ENCODE measurements at places on chromosomes 12 and 14.
A peak's percentile ranks its signal among the peaks of the same experiment; 100 is the strongest.

GRCh38 chr14:52318062-52318461 is 4.0 kb downstream of the PTGER2 start:
- DNase-seq: no peak

DNA sequence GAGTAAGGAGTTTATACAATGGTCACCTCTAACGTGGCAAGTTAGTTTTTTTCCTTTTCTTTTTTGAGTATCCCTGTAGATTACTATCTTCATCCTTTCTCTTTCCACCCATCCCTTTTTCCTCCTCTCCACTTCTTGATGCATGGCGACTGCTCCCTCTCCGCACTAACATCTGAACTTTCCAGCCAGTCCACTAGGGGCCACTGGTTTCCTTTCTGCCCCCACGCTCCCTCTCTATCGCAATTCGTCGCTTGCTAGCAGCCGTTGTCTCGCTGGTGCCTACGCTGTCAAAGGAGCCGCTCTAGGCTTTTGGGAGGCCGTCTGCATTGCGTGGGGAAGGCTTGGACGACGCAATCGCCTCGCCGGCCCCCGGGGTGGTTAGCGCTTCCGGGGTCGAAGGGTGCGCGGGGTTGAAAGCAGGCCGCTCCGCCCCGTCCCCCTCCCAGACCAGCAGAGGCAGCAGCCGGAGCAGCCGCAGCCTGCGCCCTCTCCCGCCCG is at the start of gene PCBP2:
TSS of gene PCBP2 (plus strand) at position 442 of the 498 bp plus-strand sequence. CDS start 2,699 bp downstream, outside the sequence.
- DNase-seq: peak; percentile 98

GRCh38 chr14:32932302-32932913 is 6.3 kb upstream of the NPAS3 start:
- DNase-seq: no peak

DNA sequence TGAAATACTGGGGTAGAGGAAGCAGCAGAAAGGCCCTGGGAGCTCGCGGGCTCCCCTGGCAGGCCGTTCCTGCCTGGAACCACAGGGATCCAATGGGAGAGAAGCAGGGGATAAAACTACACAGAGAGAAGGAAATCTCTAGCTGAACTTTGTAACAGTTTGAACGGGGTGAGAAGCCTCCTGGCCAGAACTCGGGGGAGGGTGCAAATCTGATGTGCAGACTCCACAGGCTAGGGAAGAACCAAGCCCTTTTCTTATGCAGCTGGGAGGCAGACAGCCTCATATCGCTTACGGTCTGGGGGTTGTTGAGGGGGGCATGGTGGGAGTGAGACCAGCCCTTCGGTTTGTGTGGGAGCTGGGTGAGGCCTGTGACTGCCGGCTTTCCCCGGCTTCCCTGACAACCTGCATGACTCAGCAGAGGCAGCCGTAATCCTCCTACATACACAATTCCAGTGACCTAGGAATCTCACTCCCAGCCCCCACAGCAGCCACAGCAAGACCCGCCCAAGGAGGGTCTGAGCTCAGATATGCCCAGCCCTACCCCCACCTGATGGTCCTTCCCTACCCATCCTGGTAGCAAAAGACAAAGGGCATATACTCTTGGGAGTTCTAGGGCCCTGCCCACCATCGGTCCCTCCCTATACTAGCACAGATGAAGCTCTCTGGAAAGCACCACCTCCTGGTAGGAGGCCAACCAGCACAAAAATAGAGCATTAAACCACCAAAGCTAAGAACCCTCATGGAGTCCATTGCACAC is 143.0 kb downstream of the TMTC1 start:
- DNase-seq: peak; percentile 31

GRCh38 chr12:51371295-51371953 is 19.8 kb downstream of the GALNT6 start:
- peak; percentile 89 for DNase-seq
